Osteocyte (in vitro differentiated cells): ENCODE measurements at places on chromosomes 13 and 19. TPM values are rescaled to one million over a fixed set of nuclear protein-coding genes. Genes with fewer than 3 reads are reported as not detected.

DNA sequence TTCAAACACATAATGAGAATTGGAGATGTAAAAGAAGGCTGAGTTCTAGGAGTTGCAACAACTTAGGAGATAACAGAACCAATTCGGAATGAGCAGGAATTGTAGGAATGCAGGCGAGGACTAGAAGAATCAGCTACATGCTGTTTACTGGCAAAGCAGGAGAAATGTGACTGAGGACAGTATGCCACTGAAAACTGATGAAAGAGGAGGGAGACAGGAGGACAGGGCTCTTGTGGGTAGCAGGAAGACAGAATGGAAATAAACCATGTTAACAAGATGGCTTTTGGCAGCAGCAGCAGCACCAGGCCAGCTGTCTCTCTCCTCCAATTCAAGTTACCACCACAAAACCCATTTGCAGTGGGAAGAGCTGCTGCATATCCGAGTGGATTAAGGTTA is 91.0 kb upstream of the SLC15A1 start:
- no peak for DNase-seq

GRCh38 chr13:38223089-38223488 is 126.6 kb upstream of the UFM1 start:
- DNase-seq = no peak

- DNase-seq = no peak
These were observed 19.9 kb downstream of the CEBPG start for GRCh38 chr19:33393286-33394005.

CEACAM5 gene
- not detected in 2 replicates for total RNA-seq

DNA sequence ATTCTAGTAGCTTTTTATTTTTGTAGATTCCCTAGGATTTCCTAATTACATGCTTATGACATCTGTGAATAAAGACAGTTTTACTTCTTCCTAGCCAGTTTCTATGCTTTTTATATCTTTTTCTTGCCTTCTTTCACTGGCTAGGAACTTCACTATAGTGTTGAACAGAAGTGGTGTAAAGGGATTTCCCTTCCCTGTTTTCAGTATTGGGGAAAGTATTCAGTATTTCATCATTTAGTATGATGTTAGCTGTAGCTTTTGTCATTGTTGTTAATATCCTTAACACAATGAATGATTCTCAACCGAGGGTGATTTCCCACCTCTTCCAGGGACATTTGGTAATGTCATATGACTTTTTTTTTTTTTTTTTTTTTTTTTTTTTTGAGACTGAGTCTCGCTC is 77.3 kb downstream of the SLC6A16 start:
- DNase-seq = no peak
